Natural killer cell (primary cell): ENCODE measurements at places on chromosomes 3 and 15. TPM values are rescaled to one million over a fixed set of nuclear protein-coding genes. Genes with fewer than 3 reads are reported as not detected.

GRCh38 chr15:70101459-70102113 is 3.9 kb upstream of the TLE3 start:
- H3K27ac ChIP-seq = no peak overlapping the region
- DNase-seq = no peak
- no peak overlapping the region for H3K4me3 ChIP-seq
- peaks cover 36% of the 10 kb centered on the region for H3K4me1 ChIP-seq
- H3K27me3 ChIP-seq = peaks cover 23% of the 10 kb centered on the region
- H3K36me3 ChIP-seq = no peaks in the 10 kb centered on the region

GRCh38 chr3:185900228-185900627 is 37.6 kb downstream of the TRA2B start:
- H3K27ac ChIP-seq = no peak overlapping the region
- DNase-seq = no peak
- no peak overlapping the region for H3K4me3 ChIP-seq
- no peaks in the 10 kb centered on the region for H3K27me3 ChIP-seq

DNA sequence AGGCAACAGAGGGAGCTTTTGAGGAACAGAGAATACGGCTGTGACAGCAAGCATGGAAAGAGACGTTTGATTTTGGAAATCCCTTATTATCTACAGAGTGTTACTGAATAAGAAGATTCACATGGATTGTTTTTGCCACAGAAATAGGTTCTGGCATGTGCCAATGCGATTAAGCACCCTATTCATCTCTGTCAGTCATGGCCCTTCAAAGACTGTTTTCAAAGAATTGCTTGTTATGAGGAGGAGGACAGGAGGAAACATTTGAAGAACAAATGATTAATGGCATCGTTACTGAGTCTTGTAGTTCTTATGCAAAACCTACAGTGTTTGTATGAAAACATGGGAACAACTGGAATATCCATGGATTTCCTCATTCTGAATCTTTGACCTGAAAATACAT is 86.2 kb downstream of the EPHA6 start:
- no peak overlapping the region for H3K27ac ChIP-seq
- H3K4me3 ChIP-seq = no peak overlapping the region
- DNase-seq = no peak
- H3K27me3 ChIP-seq = no peaks in the 10 kb centered on the region

The PRR20G gene
- not detected for total RNA-seq
